Stimulated activated CD4-positive, alpha-beta T cell treated with anti-CD3 and anti-CD28 coated beads, Interleukin-4, amount 100 ng/mL, for 4 hours (primary cell): ENCODE measurements at places on chromosomes 6 and 20.
A peak's percentile ranks its signal among the peaks of the same experiment; 100 is the strongest.

DNA sequence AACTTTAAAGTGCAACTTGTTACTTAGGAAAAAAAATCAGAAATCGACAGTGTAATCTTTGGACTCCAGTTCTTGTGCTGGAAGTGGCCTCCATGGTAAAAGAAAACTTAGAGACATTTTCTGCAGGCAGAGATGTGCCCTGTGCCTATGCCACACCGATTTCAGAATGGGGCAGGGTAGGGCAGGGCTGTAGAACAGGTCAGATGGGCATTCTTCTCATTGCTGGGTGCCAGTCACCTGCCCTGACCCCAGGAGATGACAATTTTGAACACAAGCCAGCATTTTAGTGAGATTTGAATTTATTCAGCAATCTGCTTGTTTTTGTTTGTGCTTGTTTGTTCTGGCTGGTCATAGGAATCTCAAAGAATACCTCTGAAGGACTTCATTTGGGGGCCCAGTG lies 63.3 kb downstream of the SASH1 start:
- DNase-seq = no peak

DNA sequence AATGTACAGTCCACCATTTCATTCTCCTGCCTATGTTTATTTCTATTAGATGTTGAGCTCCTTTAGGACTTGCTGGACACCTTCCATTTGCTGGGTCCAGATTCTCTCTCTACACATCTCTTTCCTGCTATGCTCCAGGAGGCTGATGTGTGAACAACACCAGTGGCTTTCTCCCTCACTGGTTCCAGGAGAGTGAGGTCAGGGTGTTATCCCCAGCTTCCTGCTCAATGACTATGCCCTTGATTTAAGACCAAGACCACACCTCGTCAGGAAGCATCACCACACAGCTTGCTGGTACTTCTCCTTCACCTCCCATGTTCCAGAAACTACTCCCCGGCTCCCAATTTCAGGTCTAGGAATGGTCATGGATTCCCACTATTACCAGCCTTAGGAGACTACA lies 31.3 kb upstream of the E2F3 start:
- no peak for DNase-seq

GRCh38 chr20:18678549-18679419 lies 90.9 kb downstream of the DTD1 start:
- no peak for DNase-seq

GRCh38 chr20:34324541-34324940 lies 21.4 kb upstream of the AHCY start:
- DNase-seq = no peak

GRCh38 chr6:136250686-136251008 lies 536 bp upstream of the MTFR2 start:
- no peak for DNase-seq

- no peak for DNase-seq
These were observed 143.9 kb upstream of the EYA4 start for GRCh38 chr6:133097208-133097607.

- DNase-seq = peak; percentile 63
These were observed 11.5 kb downstream of the IRF4 start for GRCh38 chr6:402901-403658.
